ENCODE measurements at places on chromosomes 5 and 9.
A peak's percentile ranks its signal among the peaks of the same experiment; 100 is the strongest.

DNA sequence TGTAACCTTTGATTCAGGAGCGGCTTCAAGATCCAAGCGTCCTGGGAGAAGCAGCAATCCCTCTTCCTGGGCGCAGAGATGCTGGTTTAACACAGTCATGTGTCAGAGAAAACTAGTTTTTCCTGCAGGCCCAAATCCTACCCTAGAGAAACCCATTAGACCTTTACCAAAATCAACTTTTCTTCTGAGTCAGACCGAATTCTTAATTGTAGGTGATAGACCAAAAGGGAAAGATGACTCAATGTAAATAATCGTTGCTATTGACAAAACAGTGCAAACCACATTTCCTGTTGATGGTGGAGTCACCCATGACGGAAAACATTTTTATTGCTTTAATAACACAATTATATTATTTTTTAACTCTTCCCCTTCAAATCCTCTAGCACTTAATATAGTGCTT lies 40.1 kb downstream of the SLC1A1 start:
- DNase-seq, result no peak

DNA sequence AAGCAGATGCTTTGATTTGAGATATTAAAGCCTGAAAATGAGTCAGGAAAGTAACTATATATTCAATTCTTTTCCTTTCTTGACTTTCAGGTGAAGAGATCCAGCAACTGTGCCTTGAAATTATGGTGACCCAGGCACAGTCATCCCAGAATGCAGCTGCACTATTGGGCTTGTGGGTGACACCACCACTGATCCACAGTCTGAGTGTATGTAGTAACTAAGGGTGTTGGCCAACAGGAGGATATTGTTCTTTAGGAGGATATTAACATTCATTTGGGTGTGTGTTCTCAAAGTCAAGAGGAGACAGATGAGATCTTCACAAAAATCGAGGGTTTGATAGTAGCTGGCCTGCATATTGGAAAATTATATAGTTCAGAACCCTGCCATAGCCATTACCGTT lies 53.2 kb downstream of the HACD4 start:
- DNase-seq, result no peak

- DNase-seq, result no peak
These were observed 815.1 kb downstream of the TLE1 start for GRCh38 chr9:80874276-80874675.

- DNase-seq, result no peak
These were observed 27.3 kb downstream of the NADK2 start for GRCh38 chr5:36214436-36214835.

DNA sequence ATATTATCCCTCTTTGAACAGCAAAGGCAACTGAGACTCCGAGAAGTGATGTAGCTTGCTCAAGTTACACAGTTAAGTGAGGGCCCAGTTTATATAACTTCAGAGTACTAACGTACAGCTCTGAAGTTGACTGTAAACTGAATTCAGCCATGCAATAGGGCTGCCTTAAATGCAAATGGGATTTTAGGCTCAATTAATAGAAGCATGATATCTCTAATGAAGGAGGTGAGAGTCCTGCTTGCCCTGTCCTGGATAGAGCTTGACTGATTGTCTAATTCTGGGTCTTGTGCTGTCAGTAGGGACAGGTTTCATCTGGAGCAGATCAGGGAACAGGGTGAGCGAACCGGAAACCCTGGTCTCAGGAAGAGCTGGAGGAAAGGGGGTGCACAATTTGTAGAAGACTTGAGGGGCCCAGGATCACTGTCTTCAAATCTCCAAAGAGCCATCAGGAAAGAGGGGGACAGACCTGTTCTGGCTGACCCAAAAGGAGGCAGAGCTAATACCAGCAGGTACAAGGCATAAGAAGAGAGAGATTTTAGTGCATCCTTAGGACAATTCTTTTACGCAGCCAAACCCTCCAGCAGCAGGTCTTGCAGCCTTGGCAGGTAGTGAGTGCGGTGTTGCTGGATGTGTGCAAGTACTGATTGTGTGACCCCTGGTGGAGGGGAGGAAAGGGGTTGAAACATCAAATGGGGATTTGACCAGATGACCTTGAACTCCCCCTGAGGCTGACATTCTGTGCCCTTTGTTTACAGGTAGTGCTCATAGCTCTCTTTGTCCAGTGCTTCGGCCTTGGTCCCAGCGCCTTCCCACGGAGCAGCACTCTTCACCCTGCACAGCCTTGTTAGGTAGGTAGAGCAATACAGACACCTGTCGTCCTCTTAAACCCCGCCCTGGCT lies 13.0 kb downstream of the GSN start:
- no peak for DNase-seq

GRCh38 chr9:127644146-127644827 lies 32.2 kb downstream of the STXBP1 start:
- no peak for DNase-seq

- no peak for DNase-seq
These were observed 2.1 kb upstream of the RFESD start for GRCh38 chr5:95644351-95645042.

DNA sequence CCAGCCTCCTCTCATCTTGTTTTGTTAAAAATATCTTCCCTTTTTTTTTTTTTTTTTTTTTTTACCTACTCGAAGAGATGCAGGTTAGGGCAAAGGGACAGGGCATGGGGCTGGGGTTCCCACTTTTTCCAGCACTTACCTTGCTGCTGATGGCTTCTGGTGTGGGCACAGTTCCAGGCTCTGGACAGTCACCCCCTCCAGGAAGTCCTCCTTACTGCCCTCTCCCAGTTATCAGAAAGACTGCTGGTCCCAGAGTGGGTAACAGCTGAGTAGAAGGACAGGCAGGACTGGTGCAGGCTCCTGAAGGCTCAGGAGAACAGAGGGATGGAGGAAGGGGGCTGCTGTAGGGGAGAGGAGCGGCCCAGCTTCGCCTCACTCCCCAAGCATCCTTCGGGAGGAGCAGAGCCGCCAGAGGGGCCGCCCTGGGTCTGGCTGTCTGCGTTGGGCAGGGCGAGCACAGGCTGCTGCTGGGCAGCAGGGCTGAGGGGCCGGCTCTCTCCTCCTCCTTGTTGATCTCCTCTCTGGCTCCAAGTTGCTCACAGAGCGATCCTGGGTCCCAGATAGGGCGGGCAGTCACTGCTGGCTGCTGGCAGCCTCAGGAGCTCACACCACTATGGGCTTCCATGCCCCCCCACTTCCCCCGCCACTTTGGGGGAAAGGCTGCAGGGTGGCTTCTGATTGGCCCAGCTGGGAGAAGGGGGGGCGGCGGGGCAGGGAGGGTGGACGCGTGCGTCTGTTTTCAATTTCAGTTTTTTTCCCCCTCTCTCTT lies at the start of gene PDGFRB:
PDGFRB (minus strand) TSS at position 588 of the 769 bp plus-strand sequence. CDS start 18,798 bp downstream, outside the sequence.
- DNase-seq, result no peak

- DNase-seq, result no peak
These were observed 313.8 kb downstream of the ENC1 start for GRCh38 chr5:74326571-74327338.

GRCh38 chr9:131320031-131320685 lies 30.6 kb downstream of the PLPP7 start:
- DNase-seq, result no peak

- DNase-seq, result no peak
These were observed 41.9 kb upstream of the ACTBL2 start for GRCh38 chr5:57524348-57525060.

DNA sequence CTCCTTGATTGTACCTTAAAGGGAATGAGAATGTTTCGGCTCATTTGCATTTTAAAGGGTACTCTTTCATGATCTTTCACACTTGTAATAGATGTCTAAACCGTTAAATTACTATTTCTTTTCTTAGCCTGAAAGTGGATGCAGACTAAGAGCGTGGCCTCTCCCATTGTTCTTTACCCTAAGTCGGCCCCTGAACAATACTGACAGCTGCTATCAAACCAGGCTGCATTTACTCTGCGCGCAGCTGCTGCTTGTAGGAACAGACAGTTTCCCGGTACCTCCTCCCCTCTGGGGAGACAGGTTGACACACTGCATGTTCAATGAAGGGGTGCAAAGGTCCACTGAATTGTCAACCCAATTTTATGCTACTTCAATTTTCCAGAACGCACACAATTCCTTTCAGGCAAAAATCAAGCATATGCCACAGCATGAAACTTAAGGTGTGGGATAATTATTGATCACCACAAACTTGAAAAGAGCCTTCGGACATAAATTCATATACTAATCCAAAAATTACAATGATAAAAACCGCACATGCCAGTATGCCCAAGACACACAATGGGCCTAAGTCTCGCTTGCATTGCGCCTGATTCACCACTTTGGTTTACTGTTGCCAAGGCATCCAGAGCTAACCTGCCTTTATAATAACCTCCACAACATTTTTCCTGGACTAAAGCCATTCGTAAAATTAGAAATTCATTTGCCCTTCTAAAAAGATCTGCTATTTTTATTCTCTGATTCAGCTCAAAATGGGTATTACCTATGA lies 39.7 kb downstream of the TLE1 start:
- DNase-seq, result peak; percentile 59

DNA sequence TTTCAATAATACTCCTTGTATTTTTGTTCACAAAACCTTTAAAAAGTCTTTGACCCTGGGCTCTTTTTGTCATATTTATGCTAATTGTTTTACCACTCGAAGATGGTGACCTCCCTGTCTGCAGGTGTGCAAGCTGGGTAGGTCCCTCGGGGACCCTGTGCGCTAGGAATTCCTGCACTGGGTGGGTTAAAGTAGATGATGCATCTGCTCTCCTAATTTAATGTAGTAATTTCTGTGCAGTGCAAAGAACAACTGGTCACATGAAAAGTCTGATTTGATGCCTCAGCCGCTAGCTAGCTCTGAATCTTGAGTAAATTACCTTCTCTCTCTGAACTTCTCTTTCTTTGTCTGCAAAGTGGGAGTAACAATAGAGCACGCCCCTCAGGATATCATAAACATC lies 139.1 kb upstream of the OTULINL start:
- no peak for DNase-seq

DNA sequence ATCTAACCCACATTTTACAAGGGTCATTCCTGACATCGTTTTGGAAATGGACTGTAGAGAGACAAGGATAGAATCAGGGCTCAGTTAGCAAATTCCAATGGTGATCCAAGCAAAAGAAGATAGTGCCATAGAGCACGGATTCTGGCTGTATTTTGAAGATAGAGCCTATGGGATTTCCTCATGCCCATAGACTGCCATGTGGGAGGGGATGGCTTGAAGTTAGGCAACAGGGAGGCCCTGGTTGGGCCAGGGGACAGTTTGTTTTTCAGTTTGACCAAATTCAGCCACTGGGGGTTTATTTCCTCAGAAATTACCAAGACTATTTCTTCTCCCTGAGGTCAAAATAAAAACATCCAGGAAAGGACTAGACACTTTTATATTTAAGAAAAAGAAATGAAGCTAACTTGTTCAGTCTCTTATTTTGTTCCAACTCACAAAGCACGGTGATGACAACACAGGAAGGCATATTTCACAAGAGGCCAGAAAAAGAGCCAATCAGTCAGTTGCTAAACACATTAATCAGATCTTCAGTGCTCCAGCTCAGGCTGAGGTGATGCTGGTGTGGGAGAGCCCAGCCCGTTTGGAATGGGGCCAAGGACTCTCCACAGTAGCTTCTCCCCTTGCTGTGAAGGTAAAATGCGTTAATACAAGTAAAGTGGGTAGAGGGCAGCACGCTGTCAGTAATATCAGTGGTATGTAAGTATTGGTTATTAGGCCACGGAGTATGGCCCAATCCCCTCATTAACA lies 4.4 kb upstream of the DCTN4 start:
- DNase-seq, result no peak

GRCh38 chr5:115084246-115084793 lies 85.4 kb downstream of the TRIM36 start:
- DNase-seq, result no peak

DNA sequence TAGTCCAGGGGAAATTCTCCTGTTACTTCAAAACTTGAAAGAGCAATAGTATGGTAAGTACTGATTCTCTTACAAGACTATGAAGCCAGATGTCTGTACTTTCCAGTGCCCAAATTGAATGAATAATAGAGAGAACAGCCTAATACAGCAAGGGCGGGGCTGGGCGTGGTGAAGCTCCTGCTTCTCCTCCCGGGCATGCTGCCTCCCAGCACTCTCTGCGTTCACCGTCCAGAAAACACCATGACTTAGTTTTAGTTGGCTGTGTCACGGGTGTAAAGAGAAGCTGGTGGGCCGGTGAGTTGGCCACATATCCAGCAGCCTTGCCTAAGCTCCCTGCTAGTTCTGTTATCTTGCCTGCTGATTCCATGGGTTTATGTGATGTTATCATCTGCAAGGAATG lies 40.7 kb upstream of the ADAMTS2 start:
- DNase-seq, result no peak

DNA sequence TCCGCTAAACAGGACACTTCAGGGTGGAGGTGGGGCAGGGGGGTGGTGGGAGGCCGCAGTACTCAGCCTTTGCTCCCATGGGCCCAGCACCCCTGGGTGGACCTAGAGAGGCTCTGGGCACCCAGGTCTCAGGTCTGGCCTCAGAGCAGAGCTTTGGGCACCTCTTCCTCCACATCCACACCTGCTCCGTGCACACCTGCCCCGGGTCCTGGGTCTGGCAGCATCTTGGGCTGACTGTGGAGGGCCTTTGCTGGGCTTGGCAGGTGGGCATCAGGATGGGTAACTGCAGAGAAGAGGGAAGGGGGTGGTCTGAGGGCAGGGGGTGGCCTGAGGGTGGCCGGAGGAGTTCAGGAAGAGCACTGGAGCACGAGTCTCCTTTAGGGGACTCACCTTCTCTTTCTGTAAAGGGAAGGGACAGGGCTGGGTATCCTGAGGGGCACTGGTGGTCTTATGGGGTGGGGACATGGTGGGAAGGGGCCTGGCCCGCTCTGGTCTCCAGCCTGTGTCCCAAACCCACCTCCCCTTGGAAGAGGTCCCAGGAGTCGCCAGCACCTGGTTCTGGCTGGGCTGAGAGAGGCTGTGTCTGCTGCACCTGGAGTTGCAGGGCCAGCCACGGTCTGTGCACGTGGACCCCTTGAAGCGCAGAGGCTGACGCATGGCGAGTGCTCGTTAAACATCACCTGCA lies 106.7 kb upstream of the IER5L start:
- no peak for DNase-seq

- no peak for DNase-seq
These were observed 482 bp downstream of the CD14 start for GRCh38 chr5:140632366-140633020.

GRCh38 chr9:109258481-109259302 lies 62.2 kb downstream of the EPB41L4B start:
- DNase-seq, result no peak
